ENCODE measurements at places on chromosomes 1 and 21. TPM values are rescaled to one million over a fixed set of nuclear protein-coding genes. Genes with fewer than 3 reads are reported as not detected.

The RNF223 gene
- total RNA-seq, result not detected

The HSPB7 gene
- total RNA-seq, result 80.1 TPM

The OR10Z1 gene
- not detected for total RNA-seq

The ADAMTSL4 gene
- 4.5 TPM for total RNA-seq

The HIVEP3 gene
- total RNA-seq, result 7.3 TPM

The TAS1R1 gene
- total RNA-seq, result 0.83 TPM

- H3K4me3 ChIP-seq, result no peak overlapping the region
- no peak for DNase-seq
- peaks cover 11% of the 10 kb centered on the region for H3K4me1 ChIP-seq
- H3K27me3 ChIP-seq, result peaks cover 21% of the 10 kb centered on the region
- no peaks in the 10 kb centered on the region for H3K36me3 ChIP-seq
- H3K27ac ChIP-seq, result no peak overlapping the region
Measured at GRCh38 chr1:67308136-67308535, 463 bp downstream of the IL12RB2 start.

DNA sequence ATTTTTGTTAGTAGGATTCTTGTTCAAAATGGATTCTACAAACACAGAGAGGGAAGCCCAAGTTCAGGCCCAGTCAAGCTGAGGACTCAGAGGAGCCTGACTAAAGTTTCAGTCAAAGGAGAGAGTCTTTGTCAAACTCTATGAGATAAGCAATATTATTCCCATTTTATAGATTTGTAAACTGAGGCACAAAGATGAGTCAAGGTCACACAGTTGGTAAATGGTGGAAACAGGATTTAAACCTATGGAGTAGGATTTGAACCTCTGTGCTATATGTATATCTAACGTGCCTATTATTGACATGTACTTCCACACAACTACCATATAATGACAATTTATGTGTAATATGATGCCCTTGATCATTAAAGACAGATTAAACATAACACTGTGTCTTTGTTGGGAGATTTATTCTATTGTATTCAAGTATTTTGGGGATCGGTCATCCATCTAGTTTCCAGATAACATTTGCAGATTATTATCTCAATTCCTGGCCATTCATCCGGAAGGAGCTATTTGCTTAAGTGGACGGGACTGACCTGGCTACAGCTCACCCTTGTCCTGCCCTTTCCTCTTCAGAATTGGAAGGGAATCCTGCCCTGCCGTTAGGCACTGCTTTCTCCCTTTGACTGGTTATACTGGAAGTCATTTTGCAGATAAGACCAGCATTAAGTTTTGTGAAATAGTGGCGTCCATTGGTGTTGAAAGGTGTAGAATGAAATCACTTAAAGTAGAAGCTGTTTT is 86.1 kb upstream of the LMO4 start:
- DNase-seq, result no peak
- H3K4me3 ChIP-seq, result no peak overlapping the region
- H3K4me1 ChIP-seq, result no peaks in the 10 kb centered on the region
- no peak overlapping the region for H3K27ac ChIP-seq

DNA sequence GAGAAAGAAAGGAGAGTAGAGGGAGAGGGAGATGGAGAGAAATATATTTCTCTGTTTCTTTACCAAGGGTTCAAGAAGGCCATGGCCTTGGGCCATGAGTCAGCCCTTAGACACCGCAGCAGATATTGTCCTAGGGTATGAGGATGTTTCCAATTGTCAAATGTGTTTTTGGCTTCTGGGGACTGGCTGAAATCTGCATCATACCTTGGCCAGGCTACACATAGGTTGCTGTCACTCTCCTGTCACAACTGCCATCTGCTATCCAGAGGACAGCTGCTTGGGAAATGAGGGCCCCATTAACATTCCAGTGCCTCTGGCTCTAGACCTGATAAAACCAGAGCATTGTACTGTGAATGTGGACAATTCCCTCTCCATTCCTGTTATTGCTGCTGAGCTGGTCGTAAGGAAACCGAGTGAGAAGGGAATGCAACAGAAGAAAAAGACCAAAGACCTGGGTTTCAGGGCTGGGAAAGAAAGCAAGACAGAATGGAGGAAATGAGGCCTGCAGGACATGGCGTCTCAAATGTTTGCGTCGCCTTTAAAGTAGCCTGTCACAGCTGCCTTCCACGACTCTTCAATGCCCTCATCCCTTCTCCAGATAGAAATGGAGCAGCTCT is 8.8 kb upstream of the PIGC start:
- H3K27me3 ChIP-seq, result no peaks in the 10 kb centered on the region
- H3K27ac ChIP-seq, result no peak overlapping the region

DNA sequence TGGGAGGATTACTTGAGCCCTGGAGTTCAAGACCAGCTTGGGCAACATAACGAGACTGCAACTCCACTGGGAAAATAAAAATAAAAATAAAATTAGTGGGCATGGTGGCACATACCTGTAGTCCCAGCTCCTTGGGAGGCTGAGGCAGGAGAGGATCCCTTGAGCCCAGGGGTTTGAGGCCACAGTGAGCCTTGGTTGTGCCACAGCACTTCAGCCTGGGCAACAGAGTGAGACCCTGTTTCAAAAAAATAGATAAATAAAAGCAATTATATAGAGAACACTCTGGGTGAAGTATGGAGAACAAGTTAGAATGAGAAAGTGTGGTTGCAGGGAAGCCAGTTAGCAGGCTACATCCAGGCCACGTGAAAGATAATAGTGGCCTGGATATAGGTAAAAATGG is 25.7 kb downstream of the CXADR start:
- no peak overlapping the region for H3K4me3 ChIP-seq
- no peak overlapping the region for H3K27ac ChIP-seq
- H3K27me3 ChIP-seq, result no peaks in the 10 kb centered on the region
- peaks cover 7% of the 10 kb centered on the region for H3K4me1 ChIP-seq
- no peak for DNase-seq
- no peaks in the 10 kb centered on the region for H3K36me3 ChIP-seq

- H3K27me3 ChIP-seq, result no peaks in the 10 kb centered on the region
- H3K4me3 ChIP-seq, result no peak overlapping the region
- no peaks in the 10 kb centered on the region for H3K4me1 ChIP-seq
- H3K36me3 ChIP-seq, result no peaks in the 10 kb centered on the region
Measured at GRCh38 chr21:37762606-37763005, 153.7 kb downstream of the KCNJ6 start.

DNA sequence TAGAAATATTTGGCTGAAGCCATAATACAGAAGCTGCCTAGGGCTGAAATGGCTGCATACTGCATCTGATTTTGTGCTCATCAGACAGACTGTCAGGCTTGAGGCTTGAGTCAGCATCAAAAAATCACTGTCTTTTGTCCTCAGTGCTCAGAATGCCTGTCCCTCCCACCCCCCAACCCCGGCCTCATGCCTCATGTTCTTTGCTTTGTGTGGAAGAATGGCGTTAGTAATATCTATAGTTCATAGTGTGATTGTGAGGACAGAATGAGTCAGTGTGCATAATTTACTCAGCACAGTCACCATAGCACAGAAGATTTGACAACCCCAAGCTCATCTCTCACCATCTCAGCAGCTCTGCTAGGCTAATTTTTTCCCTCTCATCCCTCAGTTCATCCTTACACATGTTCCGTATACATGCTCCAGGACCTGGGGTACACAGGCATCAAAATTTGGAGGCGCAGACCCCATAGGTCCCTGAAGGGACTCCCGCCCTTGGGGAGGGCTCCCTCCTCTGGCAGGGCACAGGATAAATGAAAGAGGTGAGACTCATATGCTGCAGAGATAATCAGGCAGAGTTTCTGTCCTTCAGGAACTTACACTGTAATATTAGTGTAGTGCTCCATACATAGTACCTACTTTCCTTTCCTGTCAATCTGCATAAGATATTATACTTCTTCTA is 159.1 kb upstream of the C8B start:
- H3K27ac ChIP-seq, result no peak overlapping the region
- no peaks in the 10 kb centered on the region for H3K4me1 ChIP-seq
- no peak overlapping the region for H3K4me3 ChIP-seq
- no peak for DNase-seq
- H3K36me3 ChIP-seq, result no peaks in the 10 kb centered on the region

- no peaks in the 10 kb centered on the region for H3K4me1 ChIP-seq
- H3K4me3 ChIP-seq, result no peak overlapping the region
- H3K36me3 ChIP-seq, result no peaks in the 10 kb centered on the region
- H3K27ac ChIP-seq, result no peak overlapping the region
- H3K27me3 ChIP-seq, result no peaks in the 10 kb centered on the region
Measured at GRCh38 chr1:118290571-118290970, 105.5 kb upstream of the SPAG17 start.

DNA sequence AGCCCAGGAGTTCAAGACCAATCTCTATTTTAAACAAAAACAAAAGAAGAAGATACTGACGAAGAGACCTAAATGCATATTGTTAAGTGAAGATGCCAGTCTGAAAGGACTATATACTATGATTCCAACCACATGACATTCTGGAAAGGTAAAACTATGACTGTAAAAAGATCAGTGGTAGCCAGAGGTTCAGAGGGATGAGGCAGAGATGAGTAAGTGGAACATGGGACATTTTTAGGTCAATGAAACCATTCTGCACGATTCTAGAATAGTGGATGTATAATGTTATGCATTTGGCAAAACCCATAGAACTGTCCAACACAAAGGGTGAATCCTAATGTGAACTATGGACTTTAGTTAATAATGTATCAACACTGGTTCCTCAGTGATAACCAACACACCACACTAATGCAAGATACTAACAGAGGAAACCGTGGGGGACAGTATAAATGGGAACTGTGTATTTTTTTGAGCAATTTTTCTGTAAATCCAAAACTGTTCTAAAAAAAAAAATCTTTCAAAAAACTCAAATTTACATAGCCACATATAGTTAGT is 8.2 kb downstream of the RC3H1 start:
- H3K27me3 ChIP-seq, result no peaks in the 10 kb centered on the region
- peaks cover 5% of the 10 kb centered on the region for H3K4me1 ChIP-seq
- H3K27ac ChIP-seq, result no peak overlapping the region
- H3K4me3 ChIP-seq, result no peak overlapping the region
- no peaks in the 10 kb centered on the region for H3K36me3 ChIP-seq

- H3K27ac ChIP-seq, result peak within 1 kb of the TSS; percentile 98
- peaks cover 51% of the 10 kb centered on the region for H3K4me1 ChIP-seq
- DNase-seq, result peak; percentile 94
- H3K27me3 ChIP-seq, result no peaks in the 10 kb centered on the region
- peak within 1 kb of the TSS; percentile 26 for H3K4me3 ChIP-seq
Measured at GRCh38 chr1:25819491-25820246, at the start of gene MTFR1L. Gene MTFR1L (plus strand): TSS chr1:25819954. CDS start chr1:25823105, 3,151 bp downstream.

GRCh38 chr1:25906644-25907300 is 553 bp upstream of the STMN1 start:
- H3K4me1 ChIP-seq, result peaks cover 22% of the 10 kb centered on the region
- no peaks in the 10 kb centered on the region for H3K36me3 ChIP-seq
- H3K27ac ChIP-seq, result no peak overlapping the region
- no peak overlapping the region for H3K4me3 ChIP-seq
- no peak for DNase-seq
- H3K27me3 ChIP-seq, result no peaks in the 10 kb centered on the region

DNA sequence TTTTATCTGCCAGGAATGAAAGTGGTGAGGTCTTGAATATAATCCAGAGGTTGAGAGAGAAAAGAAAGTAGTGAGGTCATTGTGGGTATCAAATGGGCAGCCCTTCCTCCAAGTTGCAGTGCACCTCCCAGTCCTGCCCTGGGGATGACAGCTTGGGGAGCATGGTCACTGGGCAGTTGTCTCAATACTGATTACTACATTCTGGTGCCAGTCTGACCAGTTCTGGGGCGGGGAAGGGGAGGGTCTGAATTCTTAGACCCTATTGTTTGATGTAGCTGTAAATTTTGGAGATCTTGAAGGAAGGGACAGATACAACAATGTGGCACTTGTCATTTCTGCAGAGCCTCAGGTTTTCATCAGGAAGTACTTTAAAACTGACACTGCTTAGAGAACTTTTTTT is 11.2 kb downstream of the SLFNL1 start:
- peaks cover 72% of the 10 kb centered on the region for H3K36me3 ChIP-seq
- no peak overlapping the region for H3K4me3 ChIP-seq
- no peak for DNase-seq
- H3K27me3 ChIP-seq, result no peaks in the 10 kb centered on the region

DNA sequence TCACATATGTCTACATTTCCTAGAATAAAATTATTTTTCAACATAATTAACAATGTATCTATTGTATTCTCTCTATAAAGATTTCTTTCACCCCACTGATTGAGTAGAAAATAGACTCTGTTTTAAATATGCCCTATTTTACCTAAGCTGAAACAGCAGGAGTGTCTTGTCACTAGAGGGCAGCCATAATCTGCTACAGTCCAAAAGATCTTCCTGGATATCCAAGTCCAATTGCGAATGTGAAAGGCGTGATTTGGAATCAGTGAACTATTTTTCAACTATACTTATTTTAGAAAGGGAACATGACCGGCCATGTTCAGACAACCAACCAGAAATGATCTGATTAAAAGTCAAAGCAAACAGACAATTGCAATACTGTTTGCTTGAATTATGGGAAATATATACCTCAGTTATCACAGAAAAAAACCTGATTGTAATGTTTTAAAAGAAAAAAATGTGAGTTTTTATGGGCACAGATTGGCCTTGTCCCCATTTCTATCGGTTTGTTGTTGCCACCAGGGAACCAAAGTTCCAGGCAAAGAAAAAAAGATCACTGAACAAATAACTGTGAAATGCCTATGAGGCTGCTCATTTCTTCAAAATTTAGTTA is 1211.0 kb upstream of the ADGRL4 start:
- no peaks in the 10 kb centered on the region for H3K27me3 ChIP-seq
- H3K4me1 ChIP-seq, result no peaks in the 10 kb centered on the region
- DNase-seq, result peak; percentile 66
- H3K27ac ChIP-seq, result no peak overlapping the region

- peaks cover 7% of the 10 kb centered on the region for H3K4me1 ChIP-seq
- no peak overlapping the region for H3K4me3 ChIP-seq
- no peak overlapping the region for H3K27ac ChIP-seq
- DNase-seq, result no peak
- no peaks in the 10 kb centered on the region for H3K27me3 ChIP-seq
- no peaks in the 10 kb centered on the region for H3K36me3 ChIP-seq
Measured at GRCh38 chr1:109514846-109515245, 5.3 kb upstream of the AMIGO1 start.

DNA sequence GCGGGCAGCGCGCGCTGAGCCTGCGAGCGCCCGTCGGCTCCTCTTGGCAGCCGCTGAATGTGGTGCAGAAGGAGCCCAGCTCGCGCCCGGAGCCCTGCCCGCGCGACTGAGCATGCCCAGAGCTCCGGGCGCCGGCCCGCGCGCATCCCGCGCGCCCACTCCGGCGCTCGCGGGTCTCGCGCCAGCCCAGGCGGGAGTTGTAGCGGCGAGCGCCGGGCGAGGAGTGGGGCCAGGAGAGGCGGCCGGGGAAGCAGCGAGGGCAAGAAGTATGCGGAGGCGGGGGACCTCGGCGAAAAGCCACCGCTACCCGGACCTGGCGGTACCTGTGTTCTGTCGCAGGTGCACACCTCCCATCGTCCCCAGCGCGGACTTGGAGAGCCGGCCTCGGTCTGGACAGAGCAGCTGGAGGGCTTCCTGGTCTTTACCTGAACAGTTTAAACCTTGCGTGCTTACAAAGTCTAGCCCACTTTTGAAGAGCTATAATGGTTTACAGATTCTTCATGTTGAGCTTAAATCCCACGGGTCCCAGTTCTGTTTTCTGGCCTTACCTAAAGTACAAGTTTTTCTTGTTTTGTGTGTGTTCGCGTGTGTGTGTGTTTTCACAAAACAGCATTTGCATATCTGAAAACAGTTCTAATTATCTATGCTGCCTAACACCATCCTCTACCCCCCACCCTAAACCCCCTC is at the start of gene DDAH1:
Gene DDAH1 (minus strand): TSS at position 61 of the 687 bp plus-strand sequence. CDS start 114 bp downstream, outside the sequence.
- peak; percentile 49 for DNase-seq
- H3K4me3 ChIP-seq, result peak within 1 kb of the TSS; percentile 65
- H3K27ac ChIP-seq, result peak within 1 kb of the TSS; percentile 76
- peaks cover 1% of the 10 kb centered on the region for H3K4me1 ChIP-seq
- H3K27me3 ChIP-seq, result no peaks in the 10 kb centered on the region
